ENCODE measurements at places on chromosomes 3 and 15. TPM values are rescaled to one million over a fixed set of nuclear protein-coding genes. Genes with fewer than 3 reads are reported as not detected.

The GATM gene
- not detected for total RNA-seq

The PAQR5 gene
- 0.11 TPM for total RNA-seq

The PGBD4 gene
- total RNA-seq: 0.47 TPM

The TIMP4 gene
- total RNA-seq: 0.08 TPM
